Activated CD8-positive, alpha-beta memory T cell treated with anti-CD3 and anti-CD28 coated beads, Interleukin-2, amount 50 U/mL, for 48 hours (primary cell): ENCODE measurements at places on chromosomes 11 and 22.

- no peak for DNase-seq
Observed at GRCh38 chr22:29784451-29785361, 17.5 kb downstream of the UQCR10 start.

DNA sequence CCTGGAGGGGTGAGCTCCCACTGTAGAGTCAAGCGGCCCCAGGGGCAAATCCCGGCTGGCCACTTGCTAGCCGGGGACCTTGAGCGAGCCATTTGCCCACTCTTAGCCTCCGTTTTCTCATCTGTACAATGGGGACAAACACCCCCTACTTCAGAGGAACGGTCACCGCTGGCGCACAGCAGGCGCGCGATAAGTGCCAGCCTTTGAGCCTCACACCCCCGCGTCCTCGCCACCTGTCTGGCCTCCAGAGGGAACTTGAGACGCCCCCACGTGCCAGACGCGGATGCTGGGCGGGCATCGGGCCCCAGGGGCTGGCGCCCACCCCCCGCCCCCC, 72.6 kb upstream of the TCF20 start:
- DNase-seq, result no peak

GRCh38 chr11:72578566-72578965, 95.7 kb downstream of the PDE2A start:
- no peak for DNase-seq

- no peak for DNase-seq
Observed at GRCh38 chr22:43415681-43416080, 3.9 kb downstream of the MPPED1 start.
